ENCODE measurements at places on chromosomes 6 and 20. TPM values are rescaled to one million over a fixed set of nuclear protein-coding genes. Genes with fewer than 3 reads are reported as not detected.

- H3K27me3 ChIP-seq, result no peaks in the 10 kb centered on the region
- no peak overlapping the region for H3K27ac ChIP-seq
- DNase-seq, result no peak
Measured at GRCh38 chr6:146886587-146887446, 288.0 kb downstream of the ADGB start.

The OPRL1 gene
- polyA plus RNA-seq, result 0.18 TPM

DNA sequence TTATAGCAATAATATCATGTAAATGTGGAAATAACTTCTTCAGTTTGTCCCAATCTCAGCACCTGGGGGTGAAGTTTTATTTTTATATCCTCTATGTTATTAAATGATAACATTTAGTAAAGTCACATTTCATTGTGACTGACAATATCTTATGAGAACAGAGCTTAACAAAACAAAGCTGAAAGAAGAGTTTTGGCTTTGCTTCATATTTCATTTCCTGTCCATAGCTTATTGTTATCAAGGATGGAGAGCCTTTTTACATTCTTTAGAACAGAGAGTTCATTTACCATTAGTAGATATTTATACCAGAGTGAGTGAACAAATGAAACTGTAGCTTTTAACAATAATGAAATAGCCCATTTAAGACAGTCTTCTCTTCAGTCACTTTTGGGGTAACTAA is 231.9 kb upstream of the SGK1 start:
- no peaks in the 10 kb centered on the region for H3K4me1 ChIP-seq
- no peak overlapping the region for H3K27ac ChIP-seq
- H3K4me3 ChIP-seq, result no peak overlapping the region
- no peak for DNase-seq
- no peaks in the 10 kb centered on the region for H3K27me3 ChIP-seq

DNA sequence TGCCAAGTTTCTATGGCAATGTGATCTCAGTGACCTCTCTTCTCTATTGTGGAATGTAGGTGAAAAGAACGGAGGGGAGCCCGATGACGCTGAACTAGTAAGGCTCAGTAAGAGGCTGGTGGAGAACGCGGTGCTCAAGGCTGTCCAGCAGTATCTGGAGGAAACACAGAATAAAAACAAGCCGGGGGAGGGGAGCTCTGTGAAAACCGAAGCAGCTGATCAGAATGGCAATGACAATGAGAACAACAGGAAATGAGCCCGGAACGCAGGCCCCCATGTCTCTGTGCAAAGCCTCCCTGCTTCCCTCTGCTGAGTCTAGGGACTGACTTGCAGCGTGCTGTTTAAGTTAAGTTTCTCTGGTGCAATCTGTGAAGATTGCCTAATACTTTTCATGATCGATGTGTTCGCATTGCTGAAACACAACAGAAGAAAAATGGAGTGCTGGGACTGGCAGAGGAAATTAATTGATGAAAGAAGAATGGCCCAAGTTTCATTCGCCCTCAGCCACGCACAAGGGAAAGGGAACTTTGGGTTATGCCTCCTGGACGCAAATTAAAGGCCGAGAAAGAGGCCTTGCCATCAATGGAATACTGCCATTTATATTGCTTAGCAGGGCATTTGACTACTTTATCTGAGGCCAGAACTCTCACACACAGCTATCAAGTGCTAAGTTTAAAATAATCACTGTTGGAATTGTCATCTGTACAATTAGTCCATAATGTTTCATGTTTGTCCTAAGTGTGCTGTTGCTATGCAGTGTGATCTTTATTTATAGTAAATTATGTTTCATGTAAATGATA is 146.4 kb downstream of the AKAP7 start:
- H3K4me3 ChIP-seq, result no peak overlapping the region
- no peaks in the 10 kb centered on the region for H3K4me1 ChIP-seq
- no peak for DNase-seq
- H3K36me3 ChIP-seq, result peaks cover 11% of the 10 kb centered on the region
- H3K27me3 ChIP-seq, result no peaks in the 10 kb centered on the region
- H3K27ac ChIP-seq, result no peak overlapping the region
